ENCODE measurements at places on chromosomes 2 and 18.

DNA sequence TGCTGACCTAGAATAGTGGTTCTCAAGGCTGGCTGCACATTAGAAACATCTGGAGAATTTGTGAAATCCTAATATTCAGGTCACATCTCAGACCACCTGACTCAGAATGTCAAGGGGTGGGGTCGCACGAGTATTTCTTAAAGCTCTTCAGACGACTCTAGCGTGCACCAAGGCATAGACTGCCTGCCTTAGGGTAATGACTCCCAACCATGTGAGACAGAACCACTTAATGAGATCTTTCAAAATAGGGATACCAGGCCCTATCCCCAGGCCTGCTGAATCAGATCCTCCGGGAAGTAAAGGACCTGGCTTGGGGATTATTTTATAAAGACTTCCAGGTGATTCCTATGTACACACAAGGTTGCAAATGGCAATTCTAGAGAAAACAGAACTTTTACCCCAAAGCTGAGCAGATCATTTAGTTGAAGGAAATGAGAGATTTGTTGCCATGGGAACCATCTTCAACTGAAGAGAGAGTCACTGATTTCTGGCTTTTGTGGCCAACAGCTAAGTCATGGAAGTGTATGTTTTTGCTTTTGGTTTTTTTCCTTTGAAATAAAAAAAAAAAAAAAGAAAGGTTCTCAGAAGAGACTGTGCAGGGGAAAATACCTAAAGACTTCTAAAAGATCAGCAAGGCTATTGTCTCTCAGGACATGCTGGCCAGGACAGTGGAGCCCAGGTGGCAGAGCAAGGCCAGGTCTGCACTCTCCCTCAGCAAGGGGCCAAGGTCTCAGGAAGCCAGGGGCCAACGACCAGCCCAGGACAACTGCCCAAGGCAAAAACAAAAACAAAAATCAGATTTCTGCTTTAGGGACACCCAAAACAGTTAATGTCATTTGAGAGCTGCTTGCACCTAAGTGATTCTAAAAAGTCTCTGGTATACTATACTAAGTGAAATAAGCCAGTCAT lies 15.3 kb upstream of the LOXHD1 start:
- DNase-seq: no peak

GRCh38 chr2:175766880-175767279 lies 235.2 kb downstream of the LNPK start:
- DNase-seq: no peak

- DNase-seq: no peak
These were observed 93.0 kb downstream of the PID1 start for GRCh38 chr2:229178117-229178516.

DNA sequence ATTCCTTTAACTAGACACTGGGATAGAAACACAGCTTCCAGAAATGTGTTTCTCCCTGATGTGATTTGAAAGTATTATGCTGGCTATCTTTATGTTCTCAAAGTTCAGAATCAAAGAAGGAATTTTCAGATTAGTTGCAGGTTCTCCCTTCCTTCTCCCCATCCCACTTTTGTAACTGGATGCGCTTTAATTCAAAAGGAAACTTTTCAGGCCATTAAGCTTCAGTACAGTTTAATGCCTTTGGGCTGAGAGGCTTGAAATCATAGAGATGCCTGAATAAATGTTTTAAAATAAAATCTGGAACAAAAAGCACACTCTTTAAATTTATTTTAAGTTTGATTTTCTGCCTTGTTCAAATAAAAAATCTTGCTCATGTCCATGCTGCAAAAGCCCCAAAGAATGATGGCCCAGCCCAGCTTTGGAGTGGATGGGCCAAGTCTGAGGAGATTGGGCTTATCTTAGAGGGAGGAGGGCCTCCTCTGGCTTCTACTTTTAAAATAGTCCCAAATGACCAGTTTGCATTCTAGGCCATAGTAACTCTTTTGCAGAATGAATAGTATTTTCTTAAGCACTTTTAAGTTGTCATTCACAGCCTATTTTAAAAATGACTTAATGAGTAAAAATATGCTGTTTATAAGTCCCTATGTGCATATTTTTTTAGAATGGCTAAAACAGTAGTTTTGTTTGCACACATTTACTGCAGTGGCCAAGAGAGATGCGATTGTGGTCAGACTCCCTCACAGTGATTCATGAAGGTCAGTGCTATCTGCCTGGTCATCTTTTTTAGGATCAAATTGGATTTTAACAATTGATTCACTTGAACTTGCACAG lies 129.2 kb downstream of the MTX2 start:
- DNase-seq: no peak

- no peak for DNase-seq
These were observed 49.9 kb downstream of the MRPL35 start for GRCh38 chr2:86249176-86249575.

DNA sequence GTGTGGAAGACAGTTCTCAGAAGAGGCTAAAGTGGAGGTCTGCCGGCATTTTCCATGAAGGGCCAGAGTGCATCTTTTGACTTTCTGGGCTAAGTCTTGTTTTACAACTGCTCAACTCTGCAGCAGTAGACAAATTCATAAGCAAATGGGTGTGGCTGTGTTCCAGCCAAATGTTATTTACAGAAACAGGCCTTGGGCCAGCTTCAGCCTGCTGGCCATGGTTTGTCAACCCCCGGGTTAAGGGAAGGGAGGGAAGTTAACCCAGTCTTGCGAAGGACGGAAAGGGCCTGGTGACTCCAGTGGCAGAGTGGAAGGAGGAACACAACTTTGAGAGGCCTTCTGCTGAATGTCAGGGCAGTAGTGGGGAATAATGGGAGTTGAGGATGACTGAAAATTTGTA lies 34.3 kb upstream of the NCKAP5 start:
- no peak for DNase-seq

DNA sequence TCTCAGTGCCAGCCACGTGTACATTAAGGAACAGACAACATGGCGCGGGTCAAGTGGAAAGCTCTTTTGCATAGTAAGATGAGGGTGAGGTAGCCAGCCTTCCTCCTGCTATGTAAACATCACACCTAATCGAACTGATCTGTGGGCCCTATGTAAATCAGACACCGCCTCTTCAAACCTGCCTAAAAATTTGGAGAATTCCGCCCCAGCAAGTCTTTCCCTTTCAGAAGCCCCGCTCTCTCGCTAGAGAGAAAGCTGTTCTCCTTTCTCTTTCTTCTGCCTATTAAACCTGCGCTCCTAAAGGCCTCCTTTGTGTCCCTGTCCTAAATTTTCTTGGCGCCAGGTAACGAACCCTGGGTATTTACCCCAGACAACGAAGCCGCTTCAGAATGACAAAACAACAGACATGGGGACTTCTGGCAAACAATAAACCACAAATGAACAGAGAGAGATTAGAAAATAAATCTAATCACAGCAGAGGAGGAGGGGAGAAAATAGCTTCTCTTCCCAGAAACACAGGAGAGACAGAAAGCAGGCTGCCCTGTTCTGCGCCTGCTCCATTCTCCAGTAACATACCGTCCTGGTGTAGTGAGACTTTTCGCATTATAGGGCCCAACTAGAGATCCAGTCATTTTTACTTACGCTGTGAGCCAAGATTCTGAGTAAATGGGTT lies 31.9 kb upstream of the CYP1B1 start:
- DNase-seq: no peak

- DNase-seq: no peak
These were observed 13.6 kb downstream of the CRIM1 start for GRCh38 chr2:36369163-36369562.

- DNase-seq: no peak
These were observed 42.9 kb downstream of the ANTXR1 start for GRCh38 chr2:69055688-69056470.

GRCh38 chr2:44713170-44713569 lies 228.3 kb upstream of the SIX3 start:
- DNase-seq: peak; percentile 77

GRCh38 chr2:168230389-168230788 lies 17.0 kb downstream of the STK39 start:
- DNase-seq: no peak

DNA sequence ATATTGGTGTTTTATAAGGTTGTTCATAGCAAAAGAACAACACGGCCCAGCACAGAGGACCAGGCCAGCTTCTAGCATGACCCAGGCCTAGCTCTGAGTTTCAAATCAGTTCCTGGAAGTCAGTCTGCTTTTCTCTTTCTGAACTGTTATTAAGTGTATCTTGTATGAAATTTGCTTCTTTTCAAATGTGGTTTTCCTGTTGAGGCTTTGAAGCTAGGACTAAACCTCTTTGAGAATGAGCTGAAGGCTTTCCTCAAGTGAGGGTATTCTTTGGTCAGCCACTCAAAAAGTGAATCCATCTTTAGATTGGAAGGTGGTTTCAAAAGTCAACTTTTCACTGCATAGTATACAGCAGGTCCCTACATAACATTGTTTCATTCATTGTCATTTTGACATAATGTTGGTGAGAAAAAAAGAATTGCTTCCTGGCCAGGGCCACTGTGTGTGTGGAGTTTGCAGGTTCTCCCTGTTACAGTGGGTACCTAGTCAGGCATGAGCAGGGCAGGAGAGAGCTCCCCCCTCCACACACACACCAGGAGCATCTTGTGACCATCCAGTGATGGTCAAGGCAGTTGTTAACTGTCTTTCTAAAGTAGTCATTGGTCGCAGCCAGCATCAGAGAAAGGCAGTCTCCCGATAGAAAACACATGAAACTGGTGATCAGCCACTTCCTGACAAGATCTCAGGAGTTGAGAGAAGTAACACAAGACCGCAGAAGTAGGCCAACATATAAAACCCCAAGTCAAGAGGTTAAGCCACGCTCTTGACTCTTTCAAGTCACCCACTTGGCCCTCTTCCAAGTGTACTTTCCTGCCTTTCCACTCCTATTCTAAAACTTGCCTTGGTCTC lies 6.7 kb upstream of the ACAA2 start:
- DNase-seq: no peak

- DNase-seq: no peak
These were observed 97.2 kb downstream of the B3GNT2 start for GRCh38 chr2:62293151-62293489.

- no peak for DNase-seq
These were observed 1.7 kb upstream of the SLC25A12 start for GRCh38 chr2:171895786-171896185.

DNA sequence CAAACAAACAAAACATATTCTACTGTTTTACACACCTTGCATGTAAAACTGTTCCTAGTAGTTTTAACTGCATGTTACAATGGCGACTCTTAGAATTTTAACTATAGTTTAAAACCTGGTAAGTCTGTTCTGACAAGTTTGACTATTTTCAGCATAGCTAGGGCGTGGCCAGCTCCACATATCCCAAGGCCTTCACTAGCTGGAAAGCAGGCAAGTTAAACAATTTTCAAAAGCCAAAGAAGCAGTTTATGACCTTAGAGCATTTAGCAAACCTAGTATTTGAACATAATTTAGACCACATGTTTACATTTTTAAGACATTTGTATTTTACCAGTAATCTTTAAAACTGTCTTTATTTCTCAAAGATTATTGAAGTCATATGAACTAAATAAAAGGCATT lies 402.8 kb upstream of the SYT4 start:
- no peak for DNase-seq

GRCh38 chr2:215000721-215001120 lies 137.7 kb downstream of the ABCA12 start:
- DNase-seq: no peak

DNA sequence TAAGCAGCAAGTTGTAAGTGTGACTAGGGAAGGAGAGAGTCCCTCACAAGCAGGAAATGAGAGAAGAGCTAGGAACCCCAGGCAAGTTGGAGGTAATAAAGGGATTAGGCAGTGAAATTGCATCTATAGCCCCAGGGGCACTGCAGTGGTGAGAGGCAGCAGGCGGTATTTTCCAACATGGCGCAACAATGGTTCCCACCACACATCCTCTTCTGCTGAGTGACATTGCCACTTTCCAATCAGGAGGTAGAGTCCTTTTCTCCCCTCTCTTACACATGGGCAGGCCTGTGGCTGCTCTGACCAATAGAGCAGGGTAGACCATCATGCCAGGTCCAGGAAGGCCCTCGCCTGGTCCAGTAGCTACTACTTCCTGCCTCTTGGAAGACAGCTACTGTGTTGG lies 86.6 kb downstream of the DNER start:
- DNase-seq: no peak

DNA sequence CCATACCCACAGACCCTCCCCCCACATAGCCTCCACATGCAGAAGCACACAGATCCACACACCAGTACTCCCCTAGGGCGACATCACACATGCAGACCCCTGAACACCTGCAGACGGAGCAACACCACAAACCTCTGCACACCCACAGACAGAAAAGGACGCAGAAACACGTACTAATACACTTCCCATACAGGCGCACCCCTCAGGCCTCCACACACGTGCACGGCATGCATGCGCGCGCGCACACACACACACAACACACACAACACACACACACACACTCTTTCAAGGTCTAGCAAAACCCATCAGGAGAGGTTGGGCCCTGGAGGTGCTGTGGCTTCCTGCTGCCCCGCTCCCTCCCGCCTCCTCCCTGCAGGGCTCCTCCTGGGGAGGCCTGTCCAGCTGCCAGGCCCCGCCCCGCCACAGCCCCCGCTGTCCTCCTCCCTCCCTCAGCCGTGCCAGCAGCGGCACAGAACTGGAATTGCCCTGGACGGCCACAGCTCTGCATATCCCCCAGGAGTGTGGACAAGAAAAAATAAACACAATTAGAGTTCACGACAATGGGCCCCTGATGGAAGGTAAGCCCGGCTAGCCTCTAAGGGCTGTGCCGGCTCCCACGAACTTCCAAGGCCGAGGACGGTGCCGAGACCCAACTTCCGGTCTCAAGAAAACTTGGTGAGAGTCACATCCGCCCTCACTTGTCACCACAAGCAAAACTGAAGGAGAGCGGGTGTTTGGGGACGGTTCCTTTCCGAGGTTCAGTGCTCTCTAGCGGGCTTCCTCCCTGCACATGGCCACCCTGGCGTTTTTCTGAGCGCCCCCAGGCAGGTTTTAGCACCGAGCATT lies 6.8 kb downstream of the ZFP36L2 start:
- peak; percentile 89 for DNase-seq

GRCh38 chr2:202965810-202966460 lies 48.7 kb upstream of the NBEAL1 start:
- DNase-seq: no peak

DNA sequence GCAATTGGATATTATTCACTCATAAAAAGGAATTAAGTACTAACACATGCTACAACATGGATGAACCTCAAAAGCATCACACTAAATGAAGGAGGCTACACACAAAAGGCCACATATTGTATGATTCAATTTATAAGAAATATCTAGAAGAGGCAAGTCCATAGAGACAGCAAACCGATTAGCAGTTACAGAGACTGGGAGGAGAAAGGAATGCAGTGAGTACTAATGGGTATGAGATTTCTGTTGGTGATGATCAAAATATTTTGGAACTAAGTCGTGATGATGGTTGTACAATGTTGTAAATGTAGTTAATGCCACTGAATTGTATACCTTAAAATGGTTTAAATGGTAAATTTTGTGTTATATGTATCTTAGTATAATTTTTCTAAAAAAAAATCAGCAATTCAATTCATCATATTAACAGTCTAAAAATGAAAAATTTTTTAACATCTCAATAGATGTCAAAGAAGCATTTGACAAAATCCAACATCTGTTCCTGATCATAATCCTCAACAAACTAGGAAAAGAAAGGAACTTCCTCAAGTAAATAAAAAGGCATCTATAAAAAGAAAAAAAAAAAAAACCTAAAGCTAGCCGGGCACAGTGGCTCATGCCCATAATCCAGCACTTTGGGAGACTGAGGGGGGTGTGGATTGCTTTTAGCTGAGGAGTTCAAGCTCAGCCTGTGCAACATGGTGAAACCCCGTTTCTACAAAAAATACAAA lies 98.1 kb downstream of the TGIF1 start:
- no peak for DNase-seq

- no peak for DNase-seq
These were observed 862.5 kb upstream of the ID2 start for GRCh38 chr2:7819316-7819715.

- DNase-seq: no peak
These were observed 229.1 kb upstream of the RASGRP3 start for GRCh38 chr2:33247365-33247764.

- no peak for DNase-seq
These were observed 134.8 kb downstream of the ZNF385B start for GRCh38 chr2:179726461-179727180.

All from B cell (primary cell).